Non-pigmented ciliary epithelial cell (primary cell): ENCODE measurements at places on chromosomes 1 and 21.

GRCh38 chr1:176949033-176949662 is 215.4 kb downstream of the ASTN1 start:
- no peak for DNase-seq

DNA sequence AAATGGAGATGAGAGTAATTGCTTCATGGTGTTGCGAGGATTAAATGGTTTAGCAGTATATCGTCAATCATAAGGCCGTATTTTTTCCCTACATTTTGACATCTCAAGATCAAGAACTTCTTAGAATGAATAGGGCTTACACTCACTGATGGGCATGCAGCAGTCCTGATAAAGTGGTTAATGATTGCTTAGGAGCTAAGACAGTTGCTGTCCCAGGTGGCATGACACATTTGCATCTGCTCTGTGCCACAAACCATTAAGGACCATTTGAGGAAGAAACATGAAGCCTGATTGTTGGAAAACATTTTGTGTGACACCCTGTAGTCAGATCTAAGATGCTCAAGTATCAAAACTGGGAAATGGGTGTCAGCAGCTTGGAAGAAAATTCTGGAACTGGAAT is 81.0 kb upstream of the SGIP1 start:
- no peak for DNase-seq

- no peak for DNase-seq
These were observed 92.4 kb upstream of the GPR88 start for GRCh38 chr1:100445565-100445964.

DNA sequence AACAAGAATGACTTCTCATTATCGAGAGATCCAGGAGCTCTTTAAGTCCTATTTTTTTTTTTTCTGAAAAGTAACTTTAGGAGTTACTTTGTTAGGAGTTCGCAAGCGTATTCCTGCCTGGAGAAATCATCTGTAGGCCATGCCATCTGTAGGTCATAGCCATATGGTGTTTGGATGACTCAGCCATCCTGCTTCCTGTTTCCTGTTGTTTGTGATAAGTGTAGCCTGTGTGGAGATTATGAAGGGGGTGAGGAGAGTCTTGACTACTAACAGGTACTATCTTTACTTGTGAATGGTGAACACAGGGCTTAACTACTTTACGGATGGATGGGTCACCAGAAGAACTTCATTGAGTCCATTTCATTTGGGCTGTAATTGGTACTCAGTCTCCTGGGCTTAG is 327.2 kb downstream of the PTPRU start:
- peak; percentile 26 for DNase-seq

- DNase-seq = no peak
These were observed 40.4 kb upstream of the GADD45A start for GRCh38 chr1:67644566-67644965.

GRCh38 chr1:58765006-58765405 is 18.8 kb downstream of the JUN start:
- DNase-seq = no peak
